Stimulated activated CD4-positive, alpha-beta T cell treated with anti-CD3 and anti-CD28 coated beads, Interleukin-1b, Interleukin-23, amount 100 ng/mL, for 1 hour (primary cell): ENCODE measurements at places on chromosomes 12 and 14.

DNA sequence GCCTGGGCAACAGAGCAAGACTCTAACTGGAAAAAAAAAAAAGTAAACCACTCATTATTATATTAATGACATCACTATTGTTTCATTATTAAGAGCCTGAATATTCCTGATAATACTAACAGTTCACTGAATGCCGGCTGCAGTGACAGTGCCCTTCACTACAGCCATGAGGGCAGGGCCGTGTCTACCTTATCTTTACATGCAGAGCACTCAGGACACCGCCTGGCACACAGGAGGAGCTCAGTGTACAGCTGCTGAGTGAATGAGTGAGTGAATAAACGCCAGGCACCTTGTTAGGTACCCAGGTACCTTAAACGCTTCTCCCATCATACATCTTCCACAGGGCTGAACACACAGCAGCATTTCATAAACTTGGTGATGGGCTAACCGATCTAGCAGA lies 23.2 kb downstream of the ZFYVE1 start:
- no peak for DNase-seq

GRCh38 chr12:39464976-39465695 lies 22.2 kb upstream of the KIF21A start:
- DNase-seq, result no peak

DNA sequence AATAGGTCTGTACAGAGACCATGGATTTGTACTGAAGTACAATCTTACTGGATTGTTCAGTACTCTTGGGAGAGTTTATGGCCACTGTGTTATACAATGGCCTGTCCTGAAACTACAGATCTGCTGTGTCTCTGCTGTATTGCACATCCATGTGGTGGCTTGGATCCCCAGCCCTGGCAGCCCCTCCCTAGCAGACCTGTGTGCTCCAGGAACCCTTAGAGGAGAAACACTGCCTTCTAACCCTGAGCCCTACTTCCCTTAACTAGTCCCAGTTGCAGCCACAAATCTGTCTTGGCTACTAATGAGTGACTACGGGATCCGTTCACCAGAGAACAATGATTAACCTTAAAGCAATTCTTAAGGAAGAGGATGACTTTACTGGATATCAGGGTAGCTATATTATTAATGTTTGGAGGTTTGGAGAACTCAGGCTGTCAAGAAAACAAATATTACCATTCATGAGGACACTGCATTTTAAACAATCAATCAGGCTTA lies 27.7 kb downstream of the RNF34 start:
- no peak for DNase-seq

DNA sequence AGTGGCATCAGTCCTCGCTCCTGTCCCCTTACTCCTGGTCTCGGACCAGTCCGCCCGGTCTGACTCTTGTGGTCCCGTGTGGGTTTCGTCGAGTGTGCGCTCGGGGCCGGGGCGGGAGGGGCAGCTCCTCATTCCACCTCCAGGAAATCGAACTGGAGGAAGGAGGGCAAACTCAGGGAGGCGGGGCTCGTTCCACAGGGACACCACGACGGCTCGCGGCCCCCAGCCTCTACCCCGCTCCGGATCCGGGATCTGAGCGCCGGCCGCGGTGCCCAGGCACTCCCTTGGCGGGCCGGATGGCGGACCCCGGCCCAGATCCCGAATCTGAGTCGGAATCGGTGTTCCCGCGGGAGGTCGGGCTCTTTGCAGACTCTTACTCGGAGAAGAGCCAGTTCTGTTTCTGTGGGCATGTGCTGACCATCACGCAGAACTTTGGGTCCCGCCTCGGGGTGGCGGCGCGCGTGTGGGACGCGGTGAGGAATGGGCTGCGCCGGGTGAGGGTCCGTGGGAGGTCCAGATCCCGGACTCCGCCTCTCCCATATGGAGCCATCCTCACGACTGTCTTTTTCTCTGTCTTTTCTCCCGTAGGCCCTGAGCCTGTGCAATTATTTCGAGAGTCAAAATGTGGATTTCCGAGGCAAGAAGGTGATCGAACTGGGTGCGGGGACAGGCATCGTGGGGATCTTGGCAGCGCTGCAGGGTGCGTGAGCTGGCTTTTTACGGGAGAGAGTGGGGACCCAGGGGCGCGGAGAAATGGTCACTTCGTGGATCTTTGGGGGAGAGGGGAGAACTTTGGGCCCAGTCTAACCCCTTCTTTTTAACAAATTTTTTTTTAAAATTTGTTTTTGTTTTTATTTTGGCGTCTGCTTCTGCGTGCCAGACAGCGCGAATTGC lies at the start of gene EEF1AKMT3:
TSS of gene EEF1AKMT3 (plus strand) at position 186 of the 894 bp plus-strand sequence. CDS start at position 297, 111 bp downstream.
- DNase-seq, result no peak

DNA sequence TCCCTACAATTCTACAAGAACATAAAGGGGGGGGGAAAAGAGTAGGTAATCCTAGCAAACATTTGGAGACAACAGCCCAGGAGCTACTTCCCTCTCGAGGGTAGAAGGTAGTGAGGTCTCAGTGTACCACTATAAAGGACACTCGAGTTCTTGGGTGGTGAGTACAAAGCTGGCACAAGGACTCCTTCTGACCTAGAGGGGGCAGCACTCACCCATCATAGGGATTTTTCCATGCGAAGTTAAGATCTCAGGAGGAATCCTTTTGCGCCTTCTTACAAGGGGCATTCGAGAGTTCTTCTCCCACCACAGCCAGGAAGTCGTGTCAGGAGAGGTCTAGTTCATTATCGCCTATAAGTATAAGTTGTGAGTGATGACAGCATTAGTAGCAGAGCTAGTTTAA lies 200.2 kb upstream of the RBM19 start:
- no peak for DNase-seq

DNA sequence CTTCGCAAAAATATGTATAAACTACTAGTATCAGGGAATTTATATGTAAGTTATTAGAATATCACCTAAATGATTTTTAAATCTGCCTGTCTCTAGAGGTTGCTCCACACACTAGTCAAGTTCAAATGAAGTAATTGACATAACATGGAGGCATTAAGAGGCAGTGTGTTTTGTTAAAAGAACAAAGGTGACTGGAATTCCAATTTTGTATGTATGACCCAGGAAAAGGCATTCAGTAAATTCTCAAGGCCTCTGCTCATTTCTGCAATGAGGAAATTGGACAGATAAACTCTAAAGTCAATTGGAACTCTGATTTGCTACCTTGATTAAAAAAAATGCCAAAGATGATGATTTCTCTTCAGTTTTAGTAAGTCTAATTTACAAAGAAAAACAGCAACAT lies 117.1 kb downstream of the NAV3 start:
- DNase-seq, result no peak

DNA sequence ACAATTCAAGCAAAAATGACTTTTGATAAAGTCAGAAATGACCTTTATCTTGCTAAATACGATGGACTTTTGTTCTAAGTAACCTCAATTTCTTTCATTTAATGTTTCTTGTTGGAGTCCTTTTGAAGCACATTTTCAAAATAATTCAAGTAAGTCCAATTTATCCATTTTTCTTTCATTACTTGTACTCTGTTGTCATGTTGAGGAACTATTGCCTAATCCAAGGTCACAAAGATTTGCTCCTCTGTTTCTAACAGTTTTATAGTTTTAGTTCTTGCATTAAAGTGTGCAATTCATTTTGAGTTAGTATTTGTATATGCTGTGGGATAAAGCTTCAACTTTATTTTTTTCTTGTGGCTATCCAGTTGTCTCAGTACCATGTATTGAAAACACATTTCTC lies 66.7 kb downstream of the CCER1 start:
- DNase-seq, result no peak

DNA sequence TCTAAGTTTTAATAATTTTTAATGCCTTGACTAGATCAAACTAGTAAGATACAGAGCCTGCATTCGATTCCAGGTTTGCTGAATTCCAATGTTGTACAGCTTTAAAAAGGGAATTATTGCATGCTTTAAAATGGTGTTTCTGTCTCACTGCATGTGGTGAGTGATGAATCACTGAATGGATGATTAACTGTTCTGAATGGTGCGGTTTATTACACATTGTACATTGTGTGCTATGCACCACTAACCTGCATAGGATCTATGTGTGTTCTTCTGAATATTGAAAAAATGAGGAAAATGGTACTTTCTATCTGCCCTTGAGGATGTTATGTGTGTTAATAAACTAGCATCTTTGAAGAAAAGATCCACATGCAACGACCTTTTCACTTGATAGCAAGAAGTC lies 231.7 kb downstream of the NRXN3 start:
- DNase-seq, result no peak

- peak; percentile 26 for DNase-seq
Measured at GRCh38 chr14:102593061-102593824, 794 bp downstream of the RCOR1 start.

DNA sequence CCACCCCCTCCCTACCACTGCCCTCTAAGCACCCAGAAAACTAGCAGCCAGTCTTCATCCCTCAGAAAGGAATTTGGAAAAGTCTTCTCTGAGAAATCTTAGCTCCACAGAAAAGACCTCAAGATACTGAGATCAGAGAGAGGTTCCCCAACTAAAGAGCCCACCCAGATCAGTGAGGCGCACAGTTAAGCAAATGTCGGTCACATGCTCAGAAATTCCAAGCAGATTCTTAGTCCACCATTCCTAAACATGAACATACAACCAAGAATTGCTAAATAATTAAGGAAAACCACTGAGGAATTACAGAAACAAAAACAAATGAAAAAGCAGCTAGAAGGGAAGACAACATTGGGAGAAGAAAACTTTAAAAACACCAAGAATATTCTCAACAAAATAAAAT lies 32.3 kb downstream of the MED13L start:
- no peak for DNase-seq
